ENCODE measurements at places on chromosomes 5 and 9. TPM values are rescaled to one million over a fixed set of nuclear protein-coding genes. Genes with fewer than 3 reads are reported as not detected.

SHISAL2B gene
- not detected for total RNA-seq

DNA sequence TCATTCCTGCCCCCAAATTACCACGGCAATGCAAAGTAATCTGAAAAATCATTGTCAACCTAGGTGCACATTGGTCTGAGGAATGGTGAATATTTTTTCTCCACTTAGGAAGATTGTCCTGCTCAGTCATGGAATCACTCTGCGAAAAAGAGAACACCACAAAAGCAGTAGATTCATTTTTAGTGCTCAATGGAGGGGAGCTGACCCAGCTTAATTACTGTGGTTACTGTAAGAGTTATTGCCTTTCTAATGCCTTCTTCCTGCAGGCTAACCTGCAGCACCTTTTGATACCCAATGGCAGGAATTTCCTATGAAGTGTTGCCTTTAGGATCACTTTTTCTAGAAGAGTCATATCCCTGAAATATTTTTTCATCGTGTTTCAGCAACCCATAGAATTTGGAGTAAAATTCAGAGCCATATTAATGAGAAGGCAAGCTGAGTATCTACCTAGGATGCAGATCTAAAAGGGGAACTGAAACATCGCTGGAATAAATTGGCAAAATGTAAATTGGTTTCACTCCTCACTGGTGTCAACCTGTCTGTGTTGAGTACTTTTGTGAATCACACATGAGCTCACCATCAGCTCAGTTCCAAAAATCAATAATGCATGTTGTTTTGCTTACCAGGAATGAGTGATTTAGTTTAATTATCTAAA is 464.5 kb downstream of the CSNK1G3 start:
- no peak for DNase-seq

MAMDC2 gene
- total RNA-seq: 5.9 TPM

DNA sequence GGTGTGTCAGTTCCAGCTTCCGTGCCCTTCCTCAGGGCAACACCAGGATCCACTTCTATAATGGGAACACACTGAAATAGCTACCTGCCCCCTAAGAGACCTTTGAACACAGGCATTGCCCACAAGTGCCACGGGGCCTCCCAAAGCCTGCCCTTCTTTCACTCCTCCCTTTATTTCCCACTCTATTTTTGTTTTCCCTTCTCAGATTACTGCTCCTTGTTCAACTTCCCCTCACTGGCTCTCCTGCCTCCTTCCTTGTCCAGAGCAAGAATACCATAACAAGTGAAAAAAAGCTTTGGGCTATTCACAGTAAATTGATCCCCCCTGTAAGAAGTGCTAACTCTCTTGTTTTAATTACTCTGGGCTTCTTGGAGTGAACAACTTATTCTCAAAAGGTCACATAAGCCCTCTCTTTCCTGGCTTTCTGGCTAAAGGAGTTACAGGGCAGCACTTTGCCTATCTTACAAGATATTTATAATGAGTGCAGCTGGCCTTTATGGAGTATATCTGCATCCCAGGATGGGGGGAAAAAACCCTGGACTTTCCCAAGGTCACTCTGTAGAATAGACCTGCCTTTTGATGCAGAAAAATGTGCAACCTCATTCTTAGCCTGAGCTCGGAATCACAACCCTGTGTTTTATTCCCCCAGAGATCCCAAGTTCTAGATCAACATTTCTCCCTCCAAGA is 11.3 kb downstream of the CTXN3 start:
- DNase-seq: no peak

RAPGEF6 gene
- 26.6 TPM for total RNA-seq

PCDHB9 gene
- total RNA-seq: 3.0 TPM

DNA sequence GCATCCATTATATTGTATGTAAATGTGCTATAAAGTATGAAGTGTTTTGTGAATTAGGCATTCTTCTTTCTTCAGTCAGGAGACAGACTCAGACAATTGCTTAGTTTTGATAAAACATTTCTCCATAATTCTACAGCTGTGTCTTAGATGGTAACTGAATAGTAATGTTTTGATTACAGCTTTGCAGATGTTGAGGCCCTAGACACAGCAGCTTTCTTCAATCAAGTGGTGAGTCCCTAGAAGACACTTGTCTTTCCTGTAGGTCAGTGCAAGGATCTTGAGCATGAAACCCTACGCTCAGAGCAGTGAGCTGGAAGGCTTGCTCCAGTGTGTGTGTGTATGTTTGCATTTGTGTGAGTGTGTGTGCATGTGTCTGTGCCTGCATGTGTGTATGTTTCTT is 46.8 kb upstream of the CD180 start:
- no peak for DNase-seq

FAXDC2 gene
- total RNA-seq: 20.0 TPM

GRCh38 chr9:83582029-83582428 is 40.9 kb upstream of the IDNK start:
- no peak for DNase-seq

GRCh38 chr5:94113087-94113486 is 371.7 kb upstream of the POU5F2 start:
- DNase-seq: no peak

DNA sequence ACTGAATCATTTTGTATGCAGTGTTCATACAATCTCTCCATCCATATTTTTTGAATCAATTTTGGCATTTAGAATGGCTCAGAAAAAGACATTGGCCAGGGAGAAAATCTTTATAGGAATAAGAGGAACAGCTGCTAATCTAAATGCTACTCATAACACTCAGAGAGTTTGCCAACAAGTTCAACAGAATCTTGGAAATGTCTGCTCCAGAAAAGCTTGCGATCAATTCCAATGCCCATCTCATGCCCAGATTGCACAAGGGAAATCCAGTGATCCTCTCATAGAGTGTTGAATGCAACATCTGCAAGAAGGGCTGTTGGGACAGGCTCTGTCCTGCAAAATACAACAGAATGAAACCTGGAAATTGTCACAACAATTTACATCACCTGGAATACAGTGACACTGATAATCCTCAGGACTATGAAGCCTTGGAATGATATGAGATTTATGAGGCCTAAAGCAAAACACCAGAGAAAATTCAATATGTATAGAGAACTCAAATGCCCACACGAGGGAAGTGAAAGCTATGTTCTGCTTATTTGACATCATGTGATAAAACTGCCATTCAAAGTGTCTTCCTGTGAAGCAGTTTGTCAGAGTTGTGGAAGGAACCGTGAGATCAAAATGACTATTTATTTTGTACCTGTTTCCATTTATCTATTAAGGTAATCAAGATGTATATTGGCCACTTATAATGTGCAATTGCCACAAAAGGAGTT is 190.1 kb downstream of the PARP8 start:
- no peak for DNase-seq

DNA sequence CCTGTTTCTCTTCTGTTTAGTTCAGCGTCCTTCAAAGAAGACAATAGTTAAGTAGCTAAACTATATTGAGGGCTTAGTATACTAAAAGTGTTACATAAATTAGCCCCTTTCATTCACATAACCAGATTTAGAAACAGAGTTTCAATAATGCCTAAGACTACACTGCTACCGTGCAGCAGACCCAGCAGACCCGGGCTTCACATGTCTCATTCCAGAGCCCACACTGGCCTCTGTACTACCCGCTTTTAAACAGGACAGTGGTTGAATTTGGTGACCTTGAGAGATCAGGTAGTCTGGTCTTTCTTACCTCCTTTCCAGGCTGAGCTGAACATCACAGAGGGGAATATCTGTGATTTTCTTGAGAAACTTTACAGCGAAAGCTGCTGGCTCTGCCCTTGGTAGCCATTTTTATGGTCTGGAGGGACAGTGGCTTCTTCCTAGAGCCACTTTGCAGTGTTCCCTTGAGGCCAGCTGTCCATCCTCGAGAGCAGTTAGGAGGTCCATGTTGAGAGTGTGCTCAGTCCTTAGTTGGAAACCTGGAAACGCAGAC is 56.5 kb downstream of the SLC22A5 start:
- no peak for DNase-seq

SHC3 gene
- total RNA-seq: 1.1 TPM

DNA sequence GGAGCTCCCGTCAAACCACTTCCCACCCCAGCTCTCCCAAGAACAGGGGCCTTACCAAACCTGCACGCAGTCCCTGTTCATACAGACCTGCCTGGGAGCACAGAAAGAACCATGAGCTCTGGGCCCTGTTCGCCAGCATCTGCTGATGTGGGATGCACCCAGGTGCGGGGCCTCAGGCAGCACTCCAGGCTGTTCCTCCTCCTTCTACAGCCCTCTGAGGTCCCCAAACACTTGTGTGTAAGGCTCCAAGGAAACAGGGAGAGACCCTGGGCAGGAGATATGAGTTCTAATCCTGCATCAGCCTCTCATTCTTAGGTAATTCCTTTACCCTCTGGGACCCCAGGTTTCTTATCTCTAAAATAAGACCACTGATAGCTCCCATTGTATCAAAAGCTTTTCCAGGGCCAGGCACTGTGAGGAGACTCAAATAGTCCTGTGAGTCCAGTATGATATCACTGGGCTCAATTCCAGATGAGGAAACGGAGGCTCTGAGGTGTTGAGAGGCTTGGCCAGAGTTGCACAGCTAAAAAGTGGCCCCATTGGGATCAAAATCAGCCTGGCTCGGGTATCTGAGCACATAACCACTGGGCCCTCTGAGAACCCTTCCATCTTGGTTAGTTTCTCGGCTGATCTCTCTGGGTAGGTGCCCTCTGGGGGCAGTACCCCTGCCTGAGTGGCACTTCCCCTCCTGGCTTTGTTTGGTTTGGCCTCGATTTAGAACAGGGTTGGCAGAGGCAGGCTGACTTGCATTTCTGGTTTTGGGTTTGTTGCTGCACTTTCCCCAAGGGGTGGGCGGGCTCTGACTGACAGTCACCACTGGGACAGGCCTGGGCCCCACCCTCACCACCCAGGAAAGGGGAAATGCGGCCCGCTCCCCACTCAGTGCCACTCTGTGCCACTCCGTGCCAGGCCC is 116.8 kb downstream of the RGS3 start:
- peak; percentile 95 for DNase-seq

DNA sequence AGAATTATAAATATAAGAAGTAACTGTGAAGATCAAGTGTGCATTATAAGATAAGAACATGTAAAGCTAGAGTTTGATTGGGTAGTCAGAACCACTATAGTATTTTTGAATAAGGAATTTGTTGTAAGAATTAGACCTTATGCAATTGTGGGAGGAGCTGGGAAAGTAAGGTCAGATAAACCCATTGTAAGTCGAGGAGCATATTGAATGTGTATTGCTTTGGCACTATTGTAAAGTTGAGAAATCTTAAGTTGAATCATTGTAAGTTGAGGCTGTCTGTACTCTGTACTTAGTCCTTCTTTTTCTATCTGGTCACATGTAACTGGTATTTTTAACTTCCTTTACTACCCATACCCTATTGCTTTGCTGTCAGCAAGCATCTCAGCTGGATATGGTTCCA is 158.7 kb downstream of the CCDC171 start:
- no peak for DNase-seq

- DNase-seq: no peak
Measured at GRCh38 chr5:16654647-16655334, 38.0 kb upstream of the RETREG1 start.
